Fibroblast of skin of right quadriceps (primary cell): ENCODE measurements at places on chromosomes 7 and 10.

DNA sequence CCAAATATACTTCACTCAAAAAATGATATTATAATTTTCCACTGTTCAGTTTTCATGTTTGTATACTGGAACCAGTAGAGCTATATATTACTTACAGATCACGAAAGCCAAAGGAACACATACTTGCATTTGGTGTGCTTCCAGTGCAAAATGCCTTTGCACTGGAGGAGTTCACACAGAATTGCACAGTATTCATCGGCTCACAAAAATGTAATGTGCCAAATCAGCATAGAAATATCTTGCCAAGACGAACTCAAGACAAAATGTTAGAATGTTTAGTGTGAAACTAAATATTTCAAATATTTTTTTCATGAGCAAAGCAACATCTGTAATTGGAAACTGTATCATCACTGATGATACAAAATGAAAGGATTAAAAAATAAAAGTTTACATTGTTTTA, 646.2 kb upstream of the SEMA3D start:
- peak; percentile 83 for DNase-seq

GRCh38 chr10:80619036-80619435, 81.3 kb downstream of the SH2D4B start:
- DNase-seq = no peak

GRCh38 chr7:84297616-84298015, 103.0 kb upstream of the SEMA3A start:
- DNase-seq = peak; percentile 39

DNA sequence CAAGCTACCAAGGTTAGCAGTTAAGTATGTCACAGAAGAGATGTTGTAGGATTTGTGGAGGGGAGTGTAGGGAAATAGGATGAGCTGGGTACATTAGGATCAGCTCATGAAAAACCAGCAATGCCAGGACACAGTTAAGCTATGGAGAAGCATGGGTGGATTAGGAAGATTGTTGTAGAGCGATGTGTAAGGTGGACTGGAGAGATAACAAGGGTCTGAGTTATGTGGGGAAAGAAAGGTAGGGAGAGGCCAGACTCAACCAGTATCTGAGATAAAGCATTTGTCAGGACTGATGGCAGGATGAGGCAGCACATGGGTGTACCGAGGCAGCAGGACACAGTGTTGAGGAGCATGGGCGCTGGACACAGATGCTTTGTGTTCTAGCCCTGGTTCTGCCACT, 85.4 kb upstream of the PRR15 start:
- no peak for DNase-seq

GRCh38 chr7:10804770-10805169, 168.9 kb upstream of the PHF14 start:
- DNase-seq = no peak

DNA sequence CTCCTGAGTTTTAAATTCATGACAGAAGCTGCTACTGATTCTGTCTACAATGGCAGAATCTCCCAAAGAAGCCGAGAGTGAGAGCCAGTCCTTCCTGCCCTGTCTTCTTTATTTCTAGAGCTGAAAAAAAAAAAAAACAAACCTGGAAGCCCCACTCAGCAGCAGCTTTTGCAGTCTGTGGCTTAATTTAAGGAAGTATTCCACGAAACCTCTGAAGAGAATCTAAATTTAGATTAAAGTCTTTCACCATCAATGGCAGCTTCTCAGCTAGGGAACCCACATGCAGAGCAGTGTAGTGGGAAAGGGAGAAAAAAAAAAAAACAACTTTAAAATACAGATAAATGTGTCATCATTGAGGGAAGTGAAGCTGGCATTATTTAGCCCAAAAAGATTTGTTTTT, 23.4 kb downstream of the SMURF1 start:
- no peak for DNase-seq

- DNase-seq = no peak
Observed at GRCh38 chr7:129110982-129111376, 33.5 kb upstream of the TSPAN33 start.

GRCh38 chr10:100911472-100911871, 1.3 kb upstream of the SLF2 start:
- DNase-seq = no peak

GRCh38 chr10:122859527-122859926, 13.9 kb upstream of the CUZD1 start:
- DNase-seq = no peak

DNA sequence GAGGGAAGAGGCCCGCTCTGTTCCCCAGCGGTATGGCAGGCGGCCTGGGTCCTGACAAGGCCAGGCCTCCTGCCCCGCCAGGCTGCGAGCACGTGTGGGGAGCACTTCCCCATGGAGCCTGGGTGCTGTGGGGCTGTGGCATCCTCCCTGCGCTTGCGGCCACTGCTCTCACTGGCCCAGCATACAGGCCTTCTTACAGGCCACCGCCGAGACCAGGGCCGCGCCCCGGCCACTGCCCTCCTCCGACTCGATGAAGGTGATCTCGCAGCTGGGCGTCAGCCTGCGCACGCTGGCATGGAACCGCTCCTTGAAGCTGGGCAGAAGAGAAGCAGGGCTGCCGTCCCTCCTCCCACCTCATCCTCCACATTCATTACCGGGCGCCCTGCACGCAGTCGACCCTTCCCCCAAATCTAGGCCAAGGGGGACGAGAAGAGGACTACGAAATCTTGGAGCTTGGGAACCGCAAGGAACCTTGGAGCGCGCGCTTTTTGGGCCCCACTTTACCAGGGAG, 3.9 kb upstream of the MYL7 start:
- DNase-seq = no peak

- no peak for DNase-seq
Observed at GRCh38 chr7:158783595-158783994, 45.7 kb downstream of the ESYT2 start.

- no peak for DNase-seq
Observed at GRCh38 chr7:101736084-101736483, 81.3 kb upstream of the CUX1 start.

GRCh38 chr7:41012041-41012440, 690.8 kb downstream of the INHBA start:
- no peak for DNase-seq

GRCh38 chr7:129299889-129300288, 75.1 kb downstream of the AHCYL2 start:
- no peak for DNase-seq

DNA sequence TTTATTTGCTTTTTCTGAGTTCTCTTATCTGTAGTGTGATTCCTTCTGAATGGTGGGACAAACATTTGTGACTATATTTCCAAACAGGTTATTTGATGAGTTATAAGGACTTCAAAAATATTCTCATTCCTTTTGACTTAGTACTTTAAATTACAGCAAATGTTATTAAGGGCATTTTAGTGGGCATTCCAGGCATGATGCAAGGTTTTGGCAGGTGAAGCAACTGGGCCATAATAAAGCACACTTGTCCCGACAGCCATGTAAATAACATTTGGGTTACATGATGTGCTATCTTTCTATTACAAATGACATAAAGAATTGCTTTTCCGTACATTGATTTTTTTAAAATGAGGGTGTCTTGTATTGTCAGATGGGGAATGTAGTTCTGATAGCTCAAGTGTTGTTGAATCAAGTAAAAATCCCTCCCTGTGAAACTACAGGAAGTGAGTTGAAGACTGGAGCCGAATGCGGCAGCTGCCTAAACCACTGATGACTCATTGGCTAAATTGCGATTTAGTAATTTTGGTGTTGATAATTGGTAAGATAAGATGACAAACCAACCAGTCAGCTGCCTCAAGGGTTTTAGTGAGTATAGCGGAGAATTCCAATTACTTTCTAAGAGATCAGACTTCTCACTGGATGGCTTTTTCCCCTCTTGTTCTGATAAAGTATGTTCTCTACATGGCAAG, 231.3 kb upstream of the NPY start:
- peak; percentile 87 for DNase-seq

DNA sequence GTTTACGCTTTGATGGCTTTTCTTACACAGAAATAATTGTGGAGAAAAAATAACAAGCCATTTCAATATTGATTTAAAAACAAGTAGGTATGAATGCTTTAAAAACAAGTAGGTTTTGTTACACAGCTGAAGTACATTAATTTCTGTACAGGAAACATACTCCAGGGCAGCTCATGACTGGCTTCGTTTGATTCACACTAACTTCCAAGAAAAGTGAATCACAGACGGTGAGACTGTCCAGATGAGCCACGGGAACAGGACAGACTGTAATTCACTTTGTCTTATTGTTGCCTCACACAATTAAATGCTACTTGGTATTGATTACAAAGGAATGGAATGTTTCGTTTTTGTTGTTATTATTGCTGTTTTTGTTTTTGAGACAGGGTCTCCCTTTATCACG, 26.6 kb upstream of the SNX10 start:
- DNase-seq = no peak
